Activated naive CD8-positive, alpha-beta T cell treated with anti-CD3 and anti-CD28 coated beads, Interleukin-2, amount 10 ng/mL, durations not matched to agents 7 days and 5 days (primary cell): ENCODE measurements at places on chromosomes 6 and 20.

GRCh38 chr20:48669946-48670605 lies 157.7 kb downstream of the PREX1 start:
- H3K4me1 ChIP-seq, result peaks cover 6% of the 10 kb centered on the region

- no peak overlapping the region for H3K4me3 ChIP-seq
- H3K4me1 ChIP-seq, result no peaks in the 10 kb centered on the region
- peaks cover 41% of the 10 kb centered on the region for H3K27me3 ChIP-seq
- H3K27ac ChIP-seq, result no peak overlapping the region
- H3K36me3 ChIP-seq, result peaks cover 2% of the 10 kb centered on the region
Measured at GRCh38 chr20:5463007-5463686, 146.4 kb upstream of the PROKR2 start.

GRCh38 chr6:52336919-52337561 lies 24.9 kb upstream of the PAQR8 start:
- peaks cover 50% of the 10 kb centered on the region for H3K4me1 ChIP-seq
- no peak for DNase-seq
- peak overlapping the region; percentile 82 for H3K27ac ChIP-seq
- no peaks in the 10 kb centered on the region for H3K27me3 ChIP-seq

DNA sequence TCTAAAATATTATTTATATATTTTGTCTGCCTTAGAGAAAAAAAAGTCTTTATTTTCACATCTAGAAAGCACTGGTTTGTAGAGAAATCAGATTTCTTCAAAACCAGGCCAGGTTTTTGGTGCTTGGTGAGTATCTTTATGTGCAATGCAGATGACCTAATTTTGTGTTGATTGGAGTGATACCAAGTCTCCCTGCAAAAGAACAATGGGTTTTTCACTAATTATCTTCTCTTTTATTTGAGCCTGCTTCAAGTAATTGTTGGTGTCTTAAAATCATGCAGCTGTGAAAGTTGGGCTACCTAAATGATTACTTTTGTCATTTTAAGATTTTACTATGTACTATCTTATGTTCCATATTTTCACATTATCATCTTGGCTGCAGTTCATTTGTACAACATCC lies 874.7 kb downstream of the TFAP2A start:
- H3K27me3 ChIP-seq, result no peaks in the 10 kb centered on the region
- H3K27ac ChIP-seq, result no peak overlapping the region
- H3K4me1 ChIP-seq, result no peaks in the 10 kb centered on the region

- no peaks in the 10 kb centered on the region for H3K27me3 ChIP-seq
- no peak overlapping the region for H3K4me3 ChIP-seq
- no peak overlapping the region for H3K27ac ChIP-seq
Measured at GRCh38 chr20:10449270-10449669, 14.2 kb downstream of the SLX4IP start.

GRCh38 chr6:128474481-128474880 lies 45.9 kb downstream of the PTPRK start:
- H3K4me1 ChIP-seq, result peaks cover 8% of the 10 kb centered on the region
- peaks cover 2% of the 10 kb centered on the region for H3K36me3 ChIP-seq
- H3K27ac ChIP-seq, result no peak overlapping the region
- no peak overlapping the region for H3K4me3 ChIP-seq

GRCh38 chr6:16583144-16583762 lies 178.0 kb downstream of the ATXN1 start:
- no peak overlapping the region for H3K27ac ChIP-seq
- H3K36me3 ChIP-seq, result peaks cover 22% of the 10 kb centered on the region
- no peak overlapping the region for H3K4me3 ChIP-seq
- no peak for DNase-seq
